ENCODE measurements at places on chromosomes 13 and 19.
A peak's percentile ranks its signal among the peaks of the same experiment; 100 is the strongest.

- DNase-seq = no peak
Observed at GRCh38 chr13:21081926-21082325, 20.5 kb upstream of the LATS2 start.

DNA sequence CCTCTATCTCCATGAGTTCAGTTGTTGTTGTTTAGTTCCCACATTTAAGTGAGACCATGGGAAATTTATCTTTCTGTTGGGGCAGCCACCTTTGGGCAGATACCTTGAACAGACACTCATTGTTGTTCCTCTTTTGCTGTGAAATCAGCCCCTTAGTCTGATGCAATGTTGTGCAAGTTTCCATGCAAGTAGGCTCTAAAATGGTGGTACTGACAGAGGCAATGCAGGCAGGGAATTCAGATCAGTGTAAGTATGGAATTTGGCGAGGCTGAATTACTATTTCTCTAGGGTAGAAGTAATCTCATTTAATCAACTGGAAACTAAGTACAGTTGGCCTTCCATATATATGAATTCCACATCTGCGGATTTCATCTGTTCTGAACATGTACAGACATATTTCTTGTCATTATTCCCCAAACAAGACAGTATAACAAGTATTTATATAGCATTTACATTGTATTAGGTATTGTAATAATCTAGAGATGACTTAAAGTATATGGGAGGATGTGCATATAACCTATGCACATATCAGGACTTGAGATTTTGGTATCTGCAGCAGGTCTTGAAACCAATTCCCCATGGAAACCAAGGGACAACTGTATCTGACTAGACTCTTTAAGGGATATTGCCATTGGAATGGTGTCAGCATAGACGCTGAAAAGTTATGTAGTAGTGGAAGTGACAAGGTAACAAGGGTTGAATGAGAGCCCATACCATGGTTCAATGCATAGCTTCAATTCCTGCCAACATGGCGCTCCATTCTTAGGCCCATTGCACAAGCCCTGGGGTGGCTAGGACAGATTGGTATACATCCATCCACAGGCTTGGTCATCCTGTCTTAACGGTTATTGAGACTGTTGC lies 281.5 kb upstream of the HTR2A start:
- DNase-seq = no peak

GRCh38 chr19:50431343-50432220 lies 1.1 kb upstream of the MYBPC2 start:
- DNase-seq = peak; percentile 31

DNA sequence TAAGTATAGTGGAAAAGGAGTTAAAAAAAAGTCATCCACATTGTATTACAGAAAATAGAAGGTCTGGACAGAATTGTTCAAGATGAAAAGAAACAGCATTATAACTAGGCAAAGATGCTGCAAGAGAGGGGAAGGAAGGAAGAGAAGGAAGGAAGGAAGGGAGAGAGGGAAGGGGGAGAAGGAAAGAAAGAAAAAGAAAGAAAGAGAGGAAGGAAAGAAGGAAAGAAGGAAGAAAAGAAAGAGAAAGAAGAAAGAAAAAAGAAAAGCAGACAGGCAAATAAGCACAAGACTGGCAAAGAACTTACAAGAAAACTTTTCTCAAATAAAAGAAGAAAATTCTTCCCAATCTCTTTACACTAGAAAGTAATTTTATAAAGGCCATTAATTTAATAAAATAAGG lies 15.1 kb upstream of the FLT1 start:
- no peak for DNase-seq

- no peak for DNase-seq
Observed at GRCh38 chr13:20901668-20902437, 693 bp downstream of the XPO4 start.

GRCh38 chr19:56949626-56950025 lies 109.1 kb upstream of the PEG3 start:
- no peak for DNase-seq

GRCh38 chr19:33569821-33570220 lies 48.2 kb upstream of the PEPD start:
- no peak for DNase-seq

GRCh38 chr19:13010038-13010991 lies 15.0 kb downstream of the NFIX start:
- no peak for DNase-seq

GRCh38 chr13:90187478-90188350 lies 1159.8 kb upstream of the MIR17HG start:
- no peak for DNase-seq

GRCh38 chr19:18069383-18069782 lies 17.4 kb downstream of the IL12RB1 start:
- DNase-seq = no peak

All from HS-5 (cell line).